ENCODE measurements at places on chromosomes 1 and 21.

GRCh38 chr1:174534789-174535188, 87.0 kb downstream of the GPR52 start:
- no peak for DNase-seq

GRCh38 chr1:177913762-177914540, 55.9 kb downstream of the SEC16B start:
- no peak for DNase-seq

GRCh38 chr21:41691205-41692184, 75.4 kb downstream of the RIPK4 start:
- DNase-seq = no peak

- no peak for DNase-seq
These were observed 18.9 kb upstream of the NID1 start for GRCh38 chr1:236083650-236084385.

- DNase-seq = no peak
These were observed 8.7 kb downstream of the CD247 start for GRCh38 chr1:167509587-167509986.

DNA sequence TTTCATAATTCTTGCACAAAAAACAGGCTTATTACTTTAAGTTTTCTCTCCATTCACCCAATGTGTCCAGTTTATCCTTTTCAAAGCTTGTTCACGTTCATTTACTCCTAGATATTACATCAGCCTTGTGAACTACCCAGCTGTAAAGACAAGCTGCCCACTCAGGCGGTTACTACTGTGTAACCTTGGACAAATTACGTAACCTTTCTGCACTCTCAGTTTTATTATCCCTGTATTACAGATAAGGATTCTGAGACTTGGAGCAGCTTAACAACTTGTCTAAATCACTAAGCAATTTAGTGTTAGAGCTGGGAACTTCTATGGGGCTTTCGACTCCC, 20.5 kb upstream of the LPAR3 start:
- DNase-seq = no peak

DNA sequence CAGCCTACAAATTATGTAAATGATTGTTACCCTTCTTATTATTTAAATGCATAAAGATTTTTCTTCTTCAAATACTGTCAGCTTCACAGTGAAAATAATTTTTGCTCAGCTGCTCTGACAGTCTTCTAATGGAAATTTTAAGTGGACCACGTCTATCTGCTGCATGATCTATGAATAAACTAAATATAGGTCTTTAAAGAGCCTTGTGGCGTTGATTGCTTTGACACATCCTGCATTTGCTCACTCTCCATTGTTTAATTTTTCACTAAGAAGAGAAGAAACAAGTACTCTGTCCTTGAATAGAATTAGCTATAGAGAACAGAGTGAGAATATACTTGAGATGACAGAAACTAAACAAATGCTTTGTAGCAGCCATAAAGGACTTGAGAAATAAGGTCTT, 826.1 kb downstream of the MRPL39 start:
- no peak for DNase-seq

- no peak for DNase-seq
These were observed 659.7 kb upstream of the NEGR1 start for GRCh38 chr1:72942008-72942407.

DNA sequence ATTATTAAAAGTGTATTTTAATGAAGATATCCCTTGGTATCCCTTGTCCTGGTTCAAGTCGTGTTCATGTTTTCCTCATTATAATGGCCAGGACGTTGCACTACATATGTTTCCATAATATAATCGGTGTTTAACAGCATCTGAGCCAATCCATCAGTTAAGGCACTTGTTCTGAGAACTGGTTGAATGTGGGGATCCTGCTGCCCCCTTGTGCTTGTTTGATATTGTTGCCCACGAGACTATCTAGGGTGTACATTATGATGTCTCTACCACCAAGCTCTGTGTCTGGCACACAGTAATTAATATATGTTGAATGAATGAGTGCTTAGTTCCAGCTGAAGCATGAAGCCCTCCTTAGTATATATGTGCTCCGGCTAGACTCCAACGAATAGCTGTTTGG, 193.0 kb downstream of the CACNA1E start:
- no peak for DNase-seq

GRCh38 chr1:14757286-14757625, 158.8 kb downstream of the KAZN start:
- no peak for DNase-seq

DNA sequence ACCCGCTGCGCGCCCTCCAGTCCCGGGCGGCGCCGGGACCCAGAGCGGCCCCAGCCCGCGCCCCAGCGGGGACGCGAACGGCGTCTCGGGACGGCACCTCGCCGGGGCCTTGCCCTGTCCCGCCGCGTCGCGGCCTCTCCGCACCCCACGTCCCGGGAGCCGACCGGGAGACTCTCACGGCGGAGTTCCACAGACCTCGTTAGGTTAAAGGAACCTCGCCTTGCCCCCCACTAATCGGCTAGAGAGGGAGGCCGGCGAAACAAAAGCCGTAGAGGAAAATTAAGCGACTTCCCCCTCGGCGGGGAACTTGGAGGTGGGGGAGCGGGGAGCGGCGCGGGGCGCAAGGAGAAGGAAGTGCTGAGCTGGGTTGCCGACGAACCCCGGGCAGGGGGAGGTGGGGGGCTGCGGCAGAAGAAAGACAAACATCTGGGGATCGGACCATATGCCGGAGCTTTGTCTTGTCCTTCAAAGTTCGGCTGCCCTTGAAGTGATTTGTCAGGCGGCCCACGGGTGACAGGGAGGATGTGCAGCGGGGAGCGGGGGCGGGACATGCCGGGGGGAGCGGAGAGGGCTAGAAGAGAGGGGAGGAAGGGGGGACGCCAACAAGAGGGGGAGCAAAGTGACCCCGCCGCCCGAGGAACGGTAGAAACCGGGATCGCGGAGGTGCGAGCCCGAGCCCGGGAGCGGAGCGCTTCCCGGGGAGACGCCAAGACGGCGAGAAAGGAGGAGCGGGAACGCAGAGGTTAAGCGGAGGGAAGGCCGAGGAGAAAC, 120.0 kb upstream of the RRP15 start:
- no peak for DNase-seq

DNA sequence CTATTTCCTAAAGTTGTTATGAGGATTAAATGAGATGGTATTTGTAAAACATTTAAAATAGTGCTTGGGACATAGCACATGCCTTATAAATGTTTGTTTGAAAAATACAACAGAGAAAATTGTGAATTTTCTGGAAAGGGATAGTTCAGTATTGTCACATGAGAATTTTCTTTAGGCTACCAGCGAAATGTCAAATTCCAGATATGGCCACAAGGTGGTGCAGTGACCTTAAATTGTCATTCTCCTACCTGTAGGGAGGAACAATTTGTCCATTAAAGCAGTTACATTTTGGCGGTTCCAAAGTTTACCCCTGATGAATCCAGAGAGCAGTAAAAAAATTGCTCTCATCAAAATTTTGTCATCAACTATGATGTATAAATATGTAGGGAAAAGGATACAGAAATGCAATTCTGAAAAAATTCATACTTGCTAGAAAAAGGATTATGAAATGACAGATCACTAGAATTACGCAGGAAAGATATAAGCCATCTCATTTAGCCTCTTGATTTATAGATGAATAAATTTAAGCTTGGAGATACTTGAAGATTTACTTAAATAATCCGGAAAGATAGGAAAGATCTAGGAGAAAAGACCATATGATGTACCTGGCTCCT, 50.2 kb upstream of the TSHB start:
- DNase-seq = peak; percentile 67

DNA sequence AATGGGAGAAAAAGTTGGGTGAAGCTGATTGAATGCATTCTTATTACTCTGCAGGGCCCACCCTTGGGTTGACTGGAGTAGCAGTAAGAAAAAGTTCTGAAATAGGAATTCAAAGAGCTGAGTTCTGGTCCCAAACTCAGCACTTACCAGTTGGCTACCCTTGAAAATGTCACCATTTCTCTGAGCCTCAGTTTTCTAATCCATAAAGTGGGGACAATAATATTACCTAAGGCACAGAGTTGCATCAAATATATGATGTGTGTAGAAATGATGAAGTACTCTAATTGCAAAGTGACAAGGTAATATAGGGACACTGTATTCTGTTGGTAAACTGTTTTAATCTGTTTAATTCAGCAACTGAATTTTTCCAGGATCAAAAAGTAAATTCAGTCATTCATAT, 1.2 kb downstream of the LRRC52 start:
- DNase-seq = no peak

GRCh38 chr1:29544406-29544805, 308.1 kb downstream of the PTPRU start:
- DNase-seq = no peak

- DNase-seq = no peak
These were observed at the start of gene TMEM51 for GRCh38 chr1:15153184-15153841. TMEM51 (plus strand) TSS chr1:15153747; CDS start chr1:15215088, 61,341 bp downstream.

- DNase-seq = no peak
These were observed 150.2 kb upstream of the LMO4 start for GRCh38 chr1:87178441-87178840.

DNA sequence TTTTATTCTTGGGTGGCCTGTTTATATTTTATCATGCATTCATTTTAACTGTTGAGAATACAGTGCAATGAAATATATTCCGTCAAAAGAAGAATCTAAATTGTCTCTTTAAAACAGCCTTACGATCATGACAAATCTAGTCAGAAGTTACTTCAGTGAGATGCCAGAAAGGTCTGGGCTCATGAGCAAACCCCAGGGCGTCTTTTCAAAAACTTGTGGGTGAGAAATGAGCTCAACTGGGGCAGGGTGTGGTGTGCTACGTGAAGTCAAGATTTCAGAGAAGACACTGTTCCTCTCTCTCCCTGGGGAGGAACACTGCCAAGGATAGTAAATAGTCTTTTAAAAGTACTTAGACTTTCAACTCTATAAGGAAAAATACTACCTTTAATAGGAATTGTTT, 13.4 kb upstream of the UAP1 start:
- DNase-seq = no peak

GRCh38 chr1:11886986-11887665, 28.4 kb upstream of the NPPB start:
- DNase-seq = no peak

- DNase-seq = no peak
These were observed 189.2 kb downstream of the ZP4 start for GRCh38 chr1:237701534-237701933.

DNA sequence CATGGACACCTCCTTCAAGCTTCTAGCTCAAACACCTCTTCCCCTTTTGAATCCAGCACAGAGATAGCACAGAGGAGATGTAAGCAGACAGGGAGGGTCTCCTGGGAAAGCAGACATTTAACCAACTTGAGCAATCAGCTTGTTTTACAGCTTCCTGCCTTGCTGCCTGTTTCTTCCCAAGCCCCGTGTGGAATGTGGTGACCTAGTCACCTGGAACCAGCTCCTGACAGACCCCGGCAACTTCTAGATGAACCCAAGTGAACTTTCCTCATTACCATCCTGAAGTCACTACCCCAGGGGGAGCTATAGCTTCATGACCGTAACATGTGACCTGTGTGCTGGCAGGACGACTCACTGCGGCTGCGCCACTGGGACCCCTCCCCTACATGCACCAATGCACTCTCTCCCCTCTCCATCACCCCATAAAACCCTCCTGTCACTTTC, 24.1 kb upstream of the TTF2 start:
- DNase-seq = no peak

GRCh38 chr1:232009741-232010140, 383.2 kb downstream of the DISC1 start:
- no peak for DNase-seq

GRCh38 chr1:201375169-201375568, 2.3 kb downstream of the TNNT2 start:
- no peak for DNase-seq

GRCh38 chr1:8992936-8993687, 33.1 kb downstream of the SLC2A7 start:
- DNase-seq = no peak

DNA sequence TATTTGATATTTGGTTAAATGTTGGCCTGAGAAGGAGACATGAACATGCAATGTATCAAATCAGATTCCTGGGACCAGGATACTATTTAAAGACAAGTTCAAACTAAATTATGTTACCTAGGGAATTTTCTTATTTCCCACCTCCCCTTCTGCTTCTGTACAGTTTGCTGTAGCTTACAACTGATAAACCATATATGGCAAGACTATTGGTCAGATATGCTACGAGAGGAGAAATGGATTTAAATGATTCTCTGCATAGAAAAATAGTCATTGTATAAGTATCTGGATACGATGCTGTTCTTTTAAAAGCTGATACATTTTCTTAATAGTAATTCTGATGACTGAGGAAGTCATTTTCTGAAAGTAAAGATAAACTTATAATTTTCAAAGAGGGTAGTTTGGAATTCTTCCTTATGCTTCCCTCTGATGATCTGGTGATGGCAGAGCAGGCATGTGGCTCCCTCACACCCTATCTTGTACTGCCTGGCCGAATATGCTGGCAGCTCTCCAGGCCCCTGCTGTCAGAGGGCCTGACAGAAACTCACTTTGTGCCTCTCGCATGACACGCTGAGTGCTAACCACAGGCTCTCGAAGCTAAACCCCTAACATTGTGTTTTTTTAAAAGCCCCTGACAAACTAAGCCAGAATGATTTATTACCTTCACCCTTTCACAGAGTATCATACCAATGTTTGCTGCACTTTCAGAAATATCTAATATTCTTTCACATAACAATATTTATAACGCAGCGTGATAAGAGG, 19.4 kb downstream of the RRP15 start:
- no peak for DNase-seq

DNA sequence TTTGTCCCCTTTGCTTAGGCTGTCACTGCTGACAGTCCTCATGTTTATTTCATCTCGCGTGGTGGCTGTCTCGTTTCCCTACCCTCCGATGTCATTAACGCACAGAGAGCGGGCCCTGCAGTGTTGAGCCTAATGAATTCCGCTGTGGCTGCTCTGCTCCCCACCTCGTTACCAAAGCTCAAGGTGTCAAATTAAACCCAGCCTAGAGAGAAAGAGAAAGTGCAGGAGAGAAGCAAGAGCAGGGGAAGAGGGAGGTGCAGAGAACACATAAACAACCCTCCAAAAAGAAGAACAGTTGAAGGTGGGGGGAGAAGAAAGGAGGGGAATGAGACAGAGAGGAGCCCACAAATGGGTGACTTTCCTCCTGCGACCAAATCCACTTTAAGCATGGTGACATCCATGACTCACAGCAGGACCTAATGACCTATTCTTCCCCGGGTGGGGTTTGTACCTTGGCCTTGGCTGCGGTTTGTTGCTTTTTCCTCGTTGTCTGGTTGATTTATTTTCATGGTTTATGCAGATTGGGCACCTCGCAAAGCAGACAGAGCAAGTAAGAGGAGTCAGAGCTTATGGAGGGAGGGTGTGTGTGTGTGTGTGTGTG, 92.5 kb downstream of the PBX1 start:
- no peak for DNase-seq

DNA sequence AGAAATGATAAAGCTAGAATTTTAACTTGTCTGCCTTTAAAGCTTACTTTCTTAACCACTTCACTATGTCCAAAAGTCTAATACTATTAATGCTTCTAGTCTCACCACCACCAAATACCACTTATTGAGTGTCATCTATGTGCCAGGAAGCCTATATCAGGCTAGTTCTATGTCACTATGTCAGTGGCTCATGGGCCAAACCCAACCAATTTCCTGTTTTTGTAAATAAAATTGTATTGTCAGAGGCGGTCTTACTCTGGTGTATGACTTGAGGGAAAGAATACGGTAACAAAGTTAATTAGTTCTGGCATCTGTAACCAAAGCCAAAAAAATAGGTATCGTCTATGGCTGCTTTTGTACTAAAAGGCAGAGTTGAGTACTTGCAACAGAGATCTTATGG, 14.8 kb downstream of the F5 start:
- no peak for DNase-seq

Measured in activated T-cell treated with anti-CD3 and anti-CD28 coated beads for 4 hours (primary cell).